Keratinocyte (primary cell): ENCODE measurements at places on chromosomes 12 and 14. TPM values are rescaled to one million over a fixed set of nuclear protein-coding genes. Genes with fewer than 3 reads are reported as not detected.

- no peak for DNase-seq
- no peaks in the 10 kb centered on the region for H3K27me3 ChIP-seq
- H3K36me3 ChIP-seq: no peaks in the 10 kb centered on the region
- H3K27ac ChIP-seq: no peak overlapping the region
Measured at GRCh38 chr12:10388624-10389413, 1.0 kb downstream of the KLRK1 start.

DNA sequence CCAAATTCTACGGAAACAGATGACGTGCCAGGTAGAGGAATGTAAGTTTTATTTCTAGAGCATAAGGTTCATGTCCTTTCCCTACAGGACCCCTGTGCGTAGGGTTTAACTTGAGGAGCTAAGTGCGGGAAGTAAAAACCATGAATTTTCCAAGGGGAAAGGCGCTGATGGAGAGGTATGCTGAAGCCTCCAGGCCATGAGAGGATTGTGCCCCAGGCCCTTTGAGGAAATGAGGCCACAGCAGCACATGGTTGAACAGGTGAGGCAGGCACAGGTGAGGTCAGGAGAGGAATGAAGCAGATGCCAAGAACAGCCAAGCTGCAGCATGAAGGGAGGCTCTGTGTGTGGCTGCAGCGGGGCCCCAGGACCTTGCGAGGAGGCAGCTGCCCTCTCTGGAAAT is 14.7 kb downstream of the ESRRB start:
- DNase-seq: no peak
- peaks cover 12% of the 10 kb centered on the region for H3K4me1 ChIP-seq
- H3K36me3 ChIP-seq: no peaks in the 10 kb centered on the region
- no peak overlapping the region for H3K4me3 ChIP-seq

DNA sequence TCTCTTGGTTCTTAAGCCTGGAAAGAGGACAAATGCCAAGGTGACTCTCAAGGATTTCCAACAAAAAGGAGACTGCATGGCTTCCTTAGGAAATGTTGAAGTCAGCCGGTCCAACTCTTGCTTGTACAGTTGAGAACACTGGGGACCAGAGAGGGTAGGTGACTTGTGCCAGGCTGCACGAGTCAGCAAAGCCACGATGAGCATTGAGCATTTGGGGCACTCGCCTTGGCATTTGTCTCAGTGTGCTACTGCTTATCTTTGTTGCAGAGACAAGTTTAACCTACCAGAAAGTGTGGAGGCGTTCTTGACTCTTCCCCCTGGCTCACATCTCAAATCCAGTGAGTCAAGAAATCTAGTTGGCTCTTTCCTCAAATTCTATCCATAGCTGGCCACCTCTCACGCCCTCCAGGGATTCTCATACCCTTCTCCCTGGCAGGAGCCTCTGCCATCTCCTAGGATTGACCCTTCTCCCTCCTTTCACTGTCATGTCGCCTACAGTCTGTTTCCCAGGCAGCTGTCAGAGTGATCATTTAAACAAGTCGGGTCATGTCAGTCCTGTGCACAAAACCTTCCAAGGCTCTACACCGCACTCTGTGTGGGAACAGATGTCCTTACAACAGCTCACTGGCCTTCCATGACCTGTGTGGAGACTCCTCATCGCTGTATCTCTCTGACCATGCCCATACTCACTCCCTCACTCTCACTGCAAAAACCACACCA is 17.2 kb upstream of the KRT83 start:
- peak; percentile 15 for DNase-seq
- peaks cover 12% of the 10 kb centered on the region for H3K4me1 ChIP-seq
- no peaks in the 10 kb centered on the region for H3K36me3 ChIP-seq
- peaks cover 3% of the 10 kb centered on the region for H3K27me3 ChIP-seq
- no peak overlapping the region for H3K27ac ChIP-seq
- H3K4me3 ChIP-seq: no peak overlapping the region

- DNase-seq: no peak
- H3K4me1 ChIP-seq: no peaks in the 10 kb centered on the region
- H3K4me3 ChIP-seq: no peak overlapping the region
Measured at GRCh38 chr12:111975161-111975931, 37.6 kb downstream of the TMEM116 start.

DNA sequence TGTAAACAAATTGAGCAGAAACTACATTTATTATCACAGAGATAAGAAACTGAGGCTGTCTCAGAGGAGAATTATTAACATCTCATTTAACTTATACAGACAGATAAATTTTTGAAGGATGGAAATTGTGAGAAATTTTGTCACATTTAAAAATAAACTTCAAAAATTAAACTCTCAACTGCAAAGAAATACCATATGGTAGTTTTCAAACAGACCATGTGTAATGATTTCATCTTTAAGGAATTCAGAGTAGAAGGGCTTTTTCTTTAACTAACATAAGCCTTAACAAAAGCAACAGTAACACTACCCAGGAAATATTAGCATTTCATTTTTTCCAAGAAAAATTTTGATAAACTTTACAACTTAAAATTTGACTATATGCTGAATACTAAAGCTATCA is 26.6 kb downstream of the NUP37 start:
- no peaks in the 10 kb centered on the region for H3K27me3 ChIP-seq
- H3K4me3 ChIP-seq: no peak overlapping the region
- H3K4me1 ChIP-seq: no peaks in the 10 kb centered on the region
- H3K27ac ChIP-seq: no peak overlapping the region

DNA sequence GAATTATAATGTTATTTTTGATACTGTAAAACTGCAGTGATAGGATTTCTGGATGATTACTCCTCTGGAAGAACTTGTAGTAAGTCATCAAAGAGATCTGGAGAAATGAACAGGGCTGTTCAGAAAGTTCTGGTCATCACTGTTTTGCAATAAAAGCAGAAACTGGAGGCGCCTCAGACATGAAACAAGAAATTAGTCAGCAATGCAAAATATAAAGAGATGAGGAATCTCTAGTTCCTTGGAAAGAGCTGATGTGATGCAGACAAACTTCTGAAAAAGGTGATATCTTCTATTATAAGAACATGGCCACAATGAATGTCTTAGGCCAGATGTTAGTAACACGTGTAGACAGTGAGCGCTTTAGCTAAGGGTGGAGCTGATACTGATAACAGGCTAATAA is 9.5 kb downstream of the ACIN1 start:
- H3K27ac ChIP-seq: no peak overlapping the region
- no peaks in the 10 kb centered on the region for H3K4me1 ChIP-seq
- H3K36me3 ChIP-seq: peaks cover 22% of the 10 kb centered on the region
- no peaks in the 10 kb centered on the region for H3K27me3 ChIP-seq
- no peak for DNase-seq

- H3K27me3 ChIP-seq: no peaks in the 10 kb centered on the region
- peaks cover 28% of the 10 kb centered on the region for H3K4me1 ChIP-seq
- no peak overlapping the region for H3K4me3 ChIP-seq
Measured at GRCh38 chr14:91399868-91400640, 17.6 kb downstream of the CCDC88C start.

DNA sequence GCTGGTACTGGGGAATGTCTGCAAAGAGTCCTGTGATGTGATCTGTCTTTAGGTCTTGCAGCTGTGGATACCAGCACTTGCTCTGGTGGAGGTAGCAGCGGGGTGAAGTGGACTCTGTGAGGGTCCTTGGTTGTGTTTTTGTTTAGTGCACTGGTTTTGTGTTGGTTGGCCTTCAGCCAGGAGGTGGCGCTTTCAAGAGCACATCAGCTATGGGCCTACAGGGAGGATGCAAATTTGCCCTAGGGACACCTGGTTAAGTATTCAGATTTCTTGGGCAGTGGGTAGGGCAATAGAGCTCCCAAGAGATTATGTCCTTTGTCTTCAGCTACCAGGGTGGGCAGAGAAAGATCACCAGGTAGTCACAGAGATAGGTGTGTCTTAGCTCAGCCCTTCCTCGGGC is 63.8 kb downstream of the PTGER2 start:
- H3K27me3 ChIP-seq: no peaks in the 10 kb centered on the region
- H3K27ac ChIP-seq: no peak overlapping the region
- no peak for DNase-seq
- H3K4me3 ChIP-seq: no peak overlapping the region
- no peaks in the 10 kb centered on the region for H3K4me1 ChIP-seq
- no peaks in the 10 kb centered on the region for H3K36me3 ChIP-seq

DNA sequence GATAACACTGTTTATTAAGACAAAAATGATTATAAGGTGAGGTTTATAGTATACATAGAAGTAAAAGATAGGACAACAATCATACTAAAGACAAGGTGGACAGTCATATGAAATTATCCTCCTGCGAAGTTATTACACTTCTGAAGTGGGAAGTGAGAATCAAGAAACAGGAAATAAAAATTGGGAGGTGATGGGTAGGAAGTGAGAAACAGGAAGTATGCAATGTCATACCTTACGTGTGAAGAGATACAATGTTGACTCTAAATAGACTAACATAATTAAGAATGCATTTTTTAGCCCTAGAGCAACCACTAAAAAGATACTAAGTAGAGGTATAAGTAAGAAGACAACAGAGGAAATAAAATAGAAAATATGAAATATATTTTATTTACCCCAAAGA is 43.7 kb downstream of the GRIN2B start:
- no peaks in the 10 kb centered on the region for H3K36me3 ChIP-seq
- no peak overlapping the region for H3K27ac ChIP-seq
- H3K27me3 ChIP-seq: no peaks in the 10 kb centered on the region
- H3K4me3 ChIP-seq: no peak overlapping the region

- no peaks in the 10 kb centered on the region for H3K36me3 ChIP-seq
- H3K27me3 ChIP-seq: no peaks in the 10 kb centered on the region
- no peak overlapping the region for H3K27ac ChIP-seq
- H3K4me1 ChIP-seq: peaks cover 30% of the 10 kb centered on the region
- H3K4me3 ChIP-seq: no peak overlapping the region
- DNase-seq: no peak
Measured at GRCh38 chr12:3097836-3098235, 20.7 kb downstream of the TSPAN9 start.

DNA sequence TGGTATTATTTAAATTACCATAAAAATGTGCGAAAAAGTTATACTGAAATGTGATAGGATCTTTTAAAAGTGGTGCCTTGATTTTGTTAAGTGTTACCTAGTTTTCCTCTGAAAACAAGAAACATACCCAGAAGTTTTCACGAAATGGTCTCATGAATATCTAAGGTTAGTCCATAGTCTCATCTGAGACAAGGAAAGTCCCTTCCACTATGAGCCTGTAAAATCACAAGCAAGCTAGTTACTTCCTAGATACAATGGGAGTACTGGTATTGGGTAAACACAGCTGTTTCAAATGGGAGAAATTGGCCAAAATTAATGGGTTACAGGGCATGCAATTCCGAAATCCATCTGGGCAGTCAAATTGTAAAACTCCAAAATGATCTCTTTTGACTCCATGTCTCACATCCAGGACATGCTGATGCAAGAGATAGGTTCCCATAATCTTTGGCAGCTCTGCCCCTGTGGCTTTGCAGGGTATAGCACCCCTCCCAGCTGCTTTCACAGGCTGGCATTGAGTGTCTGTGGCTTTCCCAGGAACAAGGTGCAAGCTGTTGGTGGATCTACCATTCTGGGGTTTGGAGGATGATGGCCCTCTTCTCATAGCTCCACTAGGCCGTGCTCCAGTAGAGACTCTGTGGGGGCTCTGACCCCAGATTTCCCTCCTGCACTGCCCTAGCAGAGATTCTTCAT is 271.4 kb downstream of the NAV3 start:
- no peaks in the 10 kb centered on the region for H3K27me3 ChIP-seq
- no peak overlapping the region for H3K27ac ChIP-seq
- H3K4me3 ChIP-seq: no peak overlapping the region
- peaks cover 3% of the 10 kb centered on the region for H3K4me1 ChIP-seq
- no peak for DNase-seq

GRCh38 chr14:28098856-28099255 is 667.7 kb upstream of the FOXG1 start:
- no peaks in the 10 kb centered on the region for H3K4me1 ChIP-seq
- H3K36me3 ChIP-seq: no peaks in the 10 kb centered on the region
- no peak overlapping the region for H3K27ac ChIP-seq
- H3K4me3 ChIP-seq: no peak overlapping the region
- no peaks in the 10 kb centered on the region for H3K27me3 ChIP-seq

DNA sequence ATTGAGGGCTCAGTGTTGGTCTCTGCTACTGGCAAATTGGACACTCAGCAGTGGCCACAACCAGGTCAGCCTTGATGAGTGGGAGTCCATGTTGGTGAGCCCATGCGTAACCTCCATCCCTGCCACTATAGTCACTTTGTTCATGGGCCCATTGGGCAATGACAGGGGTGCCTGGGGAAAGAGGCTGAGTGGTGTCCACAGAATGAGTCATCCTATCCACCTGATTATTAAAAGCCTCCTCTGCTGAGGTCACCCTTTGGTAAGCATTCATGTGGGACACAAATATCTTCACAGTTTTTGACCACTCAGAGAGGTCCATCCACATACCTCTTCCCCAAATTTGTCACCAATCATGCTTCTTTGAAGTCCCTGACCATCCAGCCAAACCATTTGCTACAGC is 50.0 kb downstream of the FIGNL2 start:
- no peaks in the 10 kb centered on the region for H3K36me3 ChIP-seq
- H3K27me3 ChIP-seq: no peaks in the 10 kb centered on the region
- DNase-seq: no peak

GRCh38 chr14:69238883-69239282 is 21.1 kb upstream of the GALNT16 start:
- no peaks in the 10 kb centered on the region for H3K27me3 ChIP-seq
- no peak overlapping the region for H3K27ac ChIP-seq
- no peaks in the 10 kb centered on the region for H3K4me1 ChIP-seq
- no peak overlapping the region for H3K4me3 ChIP-seq
- H3K36me3 ChIP-seq: peaks cover 11% of the 10 kb centered on the region
- DNase-seq: no peak

GRCh38 chr14:89578156-89578555 is 161.1 kb upstream of the FOXN3 start:
- no peaks in the 10 kb centered on the region for H3K4me1 ChIP-seq
- DNase-seq: no peak
- H3K36me3 ChIP-seq: no peaks in the 10 kb centered on the region
- H3K27ac ChIP-seq: no peak overlapping the region
- no peaks in the 10 kb centered on the region for H3K27me3 ChIP-seq

GRCh38 chr12:42447371-42447786 is 121.4 kb downstream of the PPHLN1 start:
- no peak for DNase-seq
- H3K27ac ChIP-seq: no peak overlapping the region
- no peak overlapping the region for H3K4me3 ChIP-seq
- no peaks in the 10 kb centered on the region for H3K4me1 ChIP-seq
- no peaks in the 10 kb centered on the region for H3K27me3 ChIP-seq
- peaks cover 11% of the 10 kb centered on the region for H3K36me3 ChIP-seq

DNA sequence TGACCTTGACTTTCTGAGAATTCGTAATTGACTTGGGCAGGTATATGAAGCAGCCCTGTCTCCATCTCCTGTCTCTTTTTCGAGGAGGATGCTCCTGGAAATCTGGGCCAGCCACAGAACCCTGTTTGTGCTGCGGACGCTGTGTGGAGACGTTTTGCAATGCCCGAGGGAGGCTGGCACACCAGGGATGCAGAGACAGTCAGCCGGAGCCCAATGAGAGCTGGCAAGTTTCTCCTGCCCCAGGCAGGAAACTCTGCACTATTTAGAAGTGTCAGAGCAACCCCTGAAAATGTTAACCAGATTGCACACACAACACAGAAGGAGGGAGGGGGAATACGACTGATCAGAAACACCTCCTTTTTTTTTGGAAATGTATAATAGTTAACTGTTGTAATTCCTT is 103.2 kb upstream of the DYRK2 start:
- H3K4me3 ChIP-seq: no peak overlapping the region
- H3K27ac ChIP-seq: no peak overlapping the region
- H3K4me1 ChIP-seq: peaks cover 13% of the 10 kb centered on the region
- H3K27me3 ChIP-seq: peaks cover 5% of the 10 kb centered on the region
- no peak for DNase-seq

GRCh38 chr14:31968107-31968810 is 108.8 kb upstream of the ARHGAP5 start:
- no peak overlapping the region for H3K27ac ChIP-seq
- no peak for DNase-seq
- H3K36me3 ChIP-seq: no peaks in the 10 kb centered on the region

The MSI1 gene
- not detected in 3 replicates for polyA plus RNA-seq

The C12orf56 gene
- 0.03 to 0.18 TPM (median 0.14 TPM) in 3 replicates for polyA plus RNA-seq

The ASB2 gene
- polyA plus RNA-seq: 0.31 to 1.7 TPM (median 0.56 TPM) in 3 replicates

The SDS gene
- not detected in 3 replicates for polyA plus RNA-seq

The SRRM4 gene
- not detected in 3 replicates for polyA plus RNA-seq

The KLRK1 gene
- not detected in 3 replicates for polyA plus RNA-seq

The TCTN2 gene
- polyA plus RNA-seq: 2.9 to 6.9 TPM (median 3.2 TPM) in 3 replicates
